ENCODE measurements at places on chromosomes 7 and 10.

GRCh38 chr10:43322769-43323168 is 48.7 kb upstream of the FXYD4 start:
- DNase-seq, result no peak

DNA sequence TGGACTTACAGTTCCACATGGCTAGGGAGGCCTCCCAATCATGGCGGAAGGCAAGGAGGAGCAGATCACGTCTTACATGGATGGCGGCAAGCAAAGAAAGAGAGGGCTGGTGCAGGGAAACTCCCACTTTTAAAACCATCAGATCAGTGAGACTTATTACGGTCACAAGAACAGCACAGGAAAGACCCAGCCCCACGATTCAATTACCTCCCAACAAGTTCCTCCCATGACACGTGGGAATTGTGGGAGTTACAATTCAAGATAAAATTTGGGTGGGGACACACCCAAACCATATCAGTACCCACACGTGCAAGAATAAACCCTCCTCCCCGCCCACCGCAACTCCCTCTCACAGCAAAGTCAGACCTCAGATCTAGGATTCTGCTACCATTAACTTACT is 4.5 kb upstream of the AIFM2 start:
- DNase-seq, result no peak

GRCh38 chr10:122374859-122375678 is 561 bp downstream of the PLEKHA1 start:
- DNase-seq, result no peak

DNA sequence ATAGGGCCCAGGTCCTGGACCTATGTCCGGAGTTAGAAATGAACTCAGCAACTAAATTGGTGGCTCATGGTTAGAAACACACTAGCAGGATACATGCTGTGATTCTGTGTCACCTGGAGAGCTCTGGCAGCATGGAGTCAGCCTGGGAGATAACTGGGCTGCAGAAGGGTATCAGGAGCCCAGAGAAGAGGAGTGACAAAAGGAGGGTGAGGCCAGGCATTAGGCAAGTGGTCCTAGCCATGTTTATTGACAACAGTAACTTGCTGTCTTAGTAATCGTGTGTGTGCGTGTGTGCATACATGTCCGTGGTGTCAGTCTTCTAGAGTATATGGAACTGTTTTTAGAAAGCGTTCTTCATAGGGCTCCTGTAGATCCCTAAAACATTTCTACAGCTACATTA is 157.5 kb upstream of the PHYHIPL start:
- DNase-seq, result no peak

DNA sequence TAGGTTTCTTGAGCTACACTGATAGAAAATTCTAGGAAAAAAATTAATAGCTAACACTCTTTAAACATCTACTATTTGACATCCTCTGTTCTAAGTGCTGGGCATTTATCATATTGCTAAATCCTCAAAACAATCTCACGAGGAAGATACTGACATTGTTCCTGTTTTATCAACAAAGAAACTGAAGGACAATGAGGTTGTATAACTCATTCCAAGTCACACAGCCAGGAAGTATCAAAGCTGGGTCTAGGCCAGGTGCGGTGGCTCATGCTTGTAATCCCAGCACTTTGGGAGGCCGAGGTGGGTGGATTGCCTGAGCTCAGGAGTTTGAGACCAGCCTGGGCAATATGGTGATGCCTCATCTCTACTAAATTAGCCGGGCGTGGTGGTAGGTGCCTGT is 51.6 kb upstream of the IL6 start:
- no peak for DNase-seq

GRCh38 chr10:12909836-12910185 is 91.7 kb downstream of the CCDC3 start:
- no peak for DNase-seq

- DNase-seq, result no peak
These were observed 73.8 kb downstream of the CREM start for GRCh38 chr10:35200487-35200886.

DNA sequence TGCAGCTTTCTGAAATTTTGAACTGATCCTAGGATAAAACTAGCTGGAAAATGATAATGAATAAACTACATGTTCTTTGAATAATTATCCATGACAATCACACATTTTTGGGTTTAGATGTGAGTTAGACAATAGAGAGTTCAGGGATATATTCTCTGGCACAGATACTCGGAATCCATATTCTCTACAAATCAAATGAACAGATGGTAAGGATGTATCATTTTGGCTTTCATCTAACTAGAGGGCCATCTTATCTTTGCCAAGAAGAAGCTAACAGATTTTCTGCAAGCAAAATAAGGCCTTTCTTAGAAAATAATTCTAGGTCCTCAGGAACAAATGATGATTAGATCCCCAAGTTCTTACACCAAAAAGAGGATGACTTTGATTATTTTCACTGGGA is 355.9 kb upstream of the C7orf33 start:
- DNase-seq, result no peak

DNA sequence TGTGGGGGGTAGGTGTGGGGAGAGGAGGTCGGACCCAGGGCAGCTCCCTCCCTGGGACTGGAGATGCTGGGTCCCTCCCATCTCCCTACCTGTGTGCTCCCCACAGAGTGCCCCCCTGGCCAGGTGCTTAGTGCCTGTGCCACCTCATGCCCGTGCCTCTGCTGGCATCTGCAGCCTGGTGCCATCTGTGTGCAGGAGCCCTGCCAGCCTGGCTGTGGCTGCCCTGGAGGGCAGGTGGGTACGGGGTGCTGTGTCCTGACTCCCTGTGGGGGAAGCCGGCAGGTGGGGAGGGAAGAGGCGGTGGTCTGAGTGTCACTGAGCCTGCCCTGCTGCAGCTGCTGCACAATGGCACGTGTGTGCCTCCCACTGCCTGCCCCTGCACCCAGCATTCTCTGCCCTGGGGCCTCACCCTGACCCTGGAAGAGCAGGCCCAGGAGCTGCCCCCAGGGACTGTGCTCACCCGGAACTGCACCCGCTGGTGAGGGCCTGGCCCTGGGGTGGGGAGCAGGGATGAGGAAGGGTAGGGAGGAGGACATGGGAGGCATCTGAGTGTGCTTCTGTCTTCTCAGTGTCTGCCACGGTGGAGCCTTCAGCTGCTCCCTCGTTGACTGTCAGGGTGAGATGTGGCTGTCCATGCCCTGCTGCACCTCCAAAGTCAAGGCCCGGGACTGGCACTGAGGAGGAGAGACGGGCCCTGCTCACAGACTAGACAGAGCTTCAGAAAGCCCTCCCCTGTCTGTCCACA is 11.7 kb upstream of the ZNF862 start:
- DNase-seq, result no peak

Data from GDM1 (cell line).